ENCODE measurements at places on chromosomes 11 and 22. TPM values are rescaled to one million over a fixed set of nuclear protein-coding genes. Genes with fewer than 3 reads are reported as not detected.
A peak's percentile ranks its signal among the peaks of the same experiment; 100 is the strongest.

DNA sequence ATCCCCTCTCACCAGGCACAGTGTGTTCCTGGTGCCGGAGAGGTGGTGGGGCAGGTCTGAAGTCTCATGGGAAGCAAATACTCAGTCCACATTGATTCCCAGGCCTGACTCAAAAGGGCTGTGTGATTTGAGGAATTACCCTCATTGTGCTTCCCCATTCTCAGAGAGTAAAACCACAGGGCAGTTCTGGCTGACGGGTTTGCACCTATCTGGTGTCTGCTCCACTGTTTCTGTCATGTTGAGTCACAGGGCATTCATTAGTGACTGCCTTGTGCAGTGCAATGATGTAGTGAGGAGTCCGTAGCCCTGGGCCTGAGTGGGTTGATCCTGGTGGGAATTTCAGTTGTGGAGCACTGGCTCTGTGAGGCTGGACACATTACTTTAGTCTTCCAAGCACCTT is 85.2 kb upstream of the ARHGAP20 start:
- no peak for DNase-seq

DNA sequence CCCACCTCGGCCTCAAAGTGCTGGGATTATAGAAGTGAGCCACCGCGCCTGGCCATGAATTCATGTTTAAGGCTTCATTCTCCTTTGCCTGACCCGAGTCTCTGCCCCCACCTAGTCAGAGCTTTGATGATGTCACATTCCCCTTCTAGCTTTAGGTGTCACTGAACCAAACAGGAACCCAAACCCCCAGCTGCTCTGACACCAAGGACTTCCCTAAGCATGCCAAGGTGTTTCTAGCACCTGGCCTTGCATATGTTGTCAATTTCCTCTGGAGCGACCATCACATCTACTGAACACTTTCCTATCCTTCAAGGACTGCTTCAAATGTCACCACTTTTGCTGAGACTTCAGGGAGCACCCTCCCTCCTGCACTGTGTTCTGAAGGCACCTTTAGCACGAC is 2.3 kb downstream of the F2 start:
- no peak for DNase-seq

DNA sequence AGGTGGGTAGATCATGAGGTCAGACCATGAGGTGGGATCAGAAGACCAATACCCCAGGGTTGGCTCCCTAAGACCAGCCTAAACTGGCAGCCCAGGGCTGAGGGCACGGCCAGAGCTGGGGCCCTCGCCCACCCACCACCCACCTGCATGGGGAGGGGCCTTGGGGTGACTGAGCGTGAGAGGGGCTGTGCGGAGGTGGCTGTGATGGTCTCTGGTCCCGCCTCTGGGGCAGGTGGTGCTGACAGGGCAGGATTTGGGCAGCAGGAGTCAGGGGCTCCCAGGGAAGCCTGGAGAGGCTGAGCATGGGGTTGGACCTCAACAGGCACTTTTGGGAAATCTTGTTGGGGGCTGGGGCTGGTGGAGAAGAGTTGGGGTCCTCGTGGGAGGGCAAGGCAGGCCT is 39.8 kb upstream of the MUC5AC start:
- DNase-seq = no peak

- peak; percentile 38 for DNase-seq
Measured at GRCh38 chr11:111598559-111598958, 3.7 kb upstream of the SIK2 start.

- no peak for DNase-seq
Measured at GRCh38 chr11:57982776-57983175, 40.9 kb upstream of the OR9Q1 start.

DNA sequence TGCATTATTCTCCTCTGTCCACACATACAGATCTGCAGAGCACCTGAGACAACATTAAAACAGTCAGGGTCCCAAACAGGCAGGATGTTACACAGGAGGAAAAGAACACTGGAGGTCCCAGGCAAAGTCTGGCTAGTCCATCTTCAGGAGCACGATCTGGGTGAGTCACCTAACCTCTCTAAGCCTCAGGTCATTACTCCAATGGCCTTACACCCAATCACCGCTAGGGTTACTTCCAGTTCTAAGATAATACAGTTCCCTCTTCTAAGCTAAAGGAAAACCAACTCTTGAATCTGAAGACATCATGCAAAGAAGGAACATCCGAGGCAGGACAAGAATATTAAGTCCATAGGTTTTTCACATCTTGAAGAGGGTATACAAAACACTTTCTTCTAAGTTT is 24.5 kb downstream of the ASCC2 start:
- no peak for DNase-seq

GRCh38 chr11:121467471-121467870 is 14.7 kb upstream of the SORL1-AS1 start:
- DNase-seq = no peak

DNA sequence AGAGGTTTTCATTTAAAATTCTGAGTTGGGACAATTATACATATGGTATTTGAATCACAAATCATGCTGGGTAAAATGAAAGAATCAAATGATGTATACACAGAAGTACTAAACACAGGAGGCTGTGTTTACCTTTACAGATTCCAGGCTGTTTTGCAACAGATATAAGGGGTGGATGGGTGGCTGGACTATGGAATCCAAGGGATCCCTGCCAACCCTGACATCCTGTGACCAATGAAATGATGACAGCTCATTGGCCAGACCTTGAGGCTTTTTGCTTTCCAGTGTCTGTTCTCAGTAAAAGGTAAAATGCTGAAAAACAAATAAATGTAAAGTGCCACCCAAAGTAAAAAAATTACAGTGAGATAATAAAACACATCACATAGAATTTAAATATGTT is 3.3 kb upstream of the DDI1 start:
- no peak for DNase-seq

DNA sequence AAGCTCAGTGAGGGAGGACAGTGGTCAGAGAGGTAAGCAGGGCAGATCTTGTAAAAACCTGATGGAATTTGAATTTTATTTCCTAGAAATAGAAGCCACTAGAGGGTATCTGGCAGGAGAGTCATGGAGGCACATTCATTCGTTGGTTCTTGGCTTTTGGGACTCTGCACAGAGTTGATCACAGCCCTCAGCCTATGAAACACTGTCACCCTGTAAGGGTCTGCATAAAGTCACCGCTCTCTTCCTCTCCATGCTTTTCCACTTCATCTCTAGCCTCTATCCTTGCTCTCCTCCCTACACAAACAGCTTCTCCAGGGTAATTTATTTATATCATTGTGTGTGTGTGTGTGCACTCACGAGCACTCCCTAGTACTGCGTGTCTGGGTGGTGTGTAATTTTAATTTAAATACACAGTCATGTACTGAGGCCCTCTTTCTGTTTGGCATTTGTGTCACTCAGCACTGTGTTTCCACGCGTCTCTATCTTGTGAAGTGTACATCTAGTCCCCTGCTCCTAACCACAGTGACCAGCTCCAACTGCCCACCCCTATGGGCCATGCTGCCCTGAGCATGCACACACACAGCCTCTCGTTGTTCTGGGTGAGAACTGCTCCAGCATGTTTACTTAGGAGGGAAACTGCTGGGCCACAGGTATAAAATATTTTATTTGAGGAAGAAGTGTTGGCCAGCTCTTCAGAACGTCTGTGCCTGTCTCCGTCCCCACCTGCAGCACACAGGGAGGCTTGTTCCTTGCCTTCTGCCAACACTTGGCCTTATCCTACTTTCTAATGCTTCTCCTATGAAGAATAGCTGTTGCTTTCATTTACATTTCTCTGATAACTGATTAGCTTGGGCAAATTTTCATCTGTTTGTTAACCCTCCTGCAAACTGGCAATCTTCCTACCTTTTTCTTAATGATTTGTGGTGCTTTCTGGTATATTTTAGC is 4.5 kb downstream of the KCNQ1OT1 start:
- DNase-seq = no peak

DNA sequence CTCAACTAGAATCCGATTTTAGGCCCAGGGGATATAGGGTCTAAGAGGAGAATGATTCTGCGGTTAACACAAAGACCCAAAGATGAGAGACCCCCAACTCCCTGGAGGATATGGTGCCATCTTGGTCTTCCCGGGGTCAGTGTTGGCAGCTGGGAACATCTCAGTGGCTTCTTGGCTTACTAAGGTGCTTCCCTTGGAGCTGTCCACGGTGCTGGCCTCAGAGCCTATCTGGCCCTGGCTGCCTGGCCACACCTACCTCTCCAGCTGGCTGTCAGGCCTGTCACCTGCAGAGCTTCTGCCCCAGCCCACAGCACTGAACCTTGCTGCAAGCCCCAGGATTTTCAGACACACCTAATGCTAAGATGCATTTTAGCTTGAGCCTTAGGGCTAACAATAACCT is 70.7 kb upstream of the THY1 start:
- DNase-seq = no peak

DNA sequence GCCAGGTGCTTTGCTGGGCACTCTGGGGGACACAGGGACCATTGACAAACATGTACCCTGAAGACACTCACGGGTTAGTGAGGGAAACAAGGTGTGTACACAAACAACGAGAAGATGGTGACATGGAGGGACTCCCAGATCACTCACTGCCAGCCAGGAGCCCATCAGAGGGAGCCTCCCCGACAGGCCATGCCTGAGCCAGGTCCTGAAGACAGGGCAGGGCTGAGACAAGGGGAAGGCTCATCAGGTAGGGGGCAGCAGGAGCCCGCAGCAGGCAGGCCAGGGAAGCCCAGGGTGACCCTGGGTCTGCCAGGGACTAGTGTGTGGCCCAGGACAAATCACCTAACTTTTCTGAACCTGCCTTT is 127.9 kb downstream of the BUD13 start:
- no peak for DNase-seq

DNA sequence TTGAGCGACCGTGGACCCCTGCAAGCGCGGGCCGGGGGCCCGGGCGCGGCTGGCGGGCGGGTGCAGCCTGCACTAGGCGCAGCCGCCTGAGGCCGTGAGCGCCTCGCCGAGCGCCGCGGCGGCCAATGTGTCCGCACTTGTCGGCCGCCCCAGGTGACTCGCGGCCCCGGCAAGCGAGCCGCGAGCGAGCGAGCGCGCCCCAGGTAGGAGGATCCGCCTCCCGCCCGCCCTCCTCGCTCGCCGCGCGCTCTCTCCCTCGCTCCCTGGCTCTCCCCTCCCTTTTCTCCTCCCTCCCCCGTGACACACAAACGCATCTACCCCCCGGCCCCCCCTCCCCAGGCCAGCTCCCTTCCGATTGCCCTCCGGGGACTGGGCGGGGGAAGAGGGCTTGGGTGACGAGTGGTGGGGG is at the start of gene WNT7B:
WNT7B (minus strand) TSS at position 160 of the 409 bp plus-strand sequence. CDS start 408 bp downstream, outside the sequence.
- no peak for DNase-seq

- peak; percentile 75 for DNase-seq
Measured at GRCh38 chr11:47257517-47258316, at the start of gene NR1H3. NR1H3 (plus strand) TSS chr11:47257996; CDS start chr11:47259217, 1,221 bp downstream.

DNA sequence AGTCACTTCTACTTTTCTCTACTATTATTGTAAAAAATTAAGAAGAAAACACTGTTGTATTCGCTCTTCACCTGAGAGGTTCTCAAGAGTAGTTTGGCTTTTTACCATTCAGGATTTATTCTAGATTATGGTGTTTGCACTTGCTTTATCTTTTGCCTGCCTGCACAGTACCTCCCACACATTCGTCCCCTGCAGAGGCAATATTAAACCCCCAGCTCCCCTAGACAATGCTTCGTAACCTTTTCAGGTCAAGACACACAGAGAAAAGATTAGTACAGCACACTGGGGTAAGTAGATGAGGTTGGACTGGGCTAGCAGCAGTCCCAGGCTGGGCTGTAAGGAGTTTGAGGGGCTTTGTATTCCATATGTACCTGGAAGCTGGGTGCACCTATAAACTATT is 62.4 kb downstream of the TNRC6B start:
- no peak for DNase-seq

DNA sequence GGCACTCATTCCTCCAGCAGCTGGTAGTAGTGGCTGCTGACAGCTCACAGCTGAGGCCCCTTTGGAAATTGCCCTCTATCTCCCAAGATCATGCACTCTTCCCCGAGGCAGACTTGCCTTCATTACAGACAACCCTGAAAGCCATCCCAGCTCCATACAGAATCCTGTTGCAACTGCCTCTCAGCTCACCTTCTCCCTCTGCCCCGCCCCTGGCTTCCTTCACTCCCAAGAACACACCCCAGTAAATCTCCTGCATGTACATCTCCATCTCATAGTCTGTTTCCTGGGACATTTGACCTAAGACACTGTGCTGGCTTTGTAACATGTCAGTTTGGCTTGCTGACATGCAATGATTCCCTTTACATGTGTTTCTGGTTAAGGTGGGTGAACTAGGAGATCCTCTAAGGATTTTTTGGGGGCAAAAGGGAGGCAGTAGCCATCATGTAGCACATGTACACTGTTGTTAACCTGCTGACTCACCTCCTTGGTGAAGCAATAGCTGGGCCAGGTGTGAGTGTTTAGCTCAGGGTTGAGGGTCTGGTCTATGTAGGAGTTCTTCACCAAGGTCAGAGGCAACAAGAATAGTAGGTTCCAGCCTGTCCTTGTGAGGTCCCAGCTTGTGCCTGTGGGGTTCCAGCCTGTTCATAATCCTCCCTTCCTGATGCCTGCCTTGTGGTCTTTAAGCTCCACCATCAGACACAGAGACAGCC is 179.6 kb downstream of the CSNK2A3 start:
- no peak for DNase-seq

DNA sequence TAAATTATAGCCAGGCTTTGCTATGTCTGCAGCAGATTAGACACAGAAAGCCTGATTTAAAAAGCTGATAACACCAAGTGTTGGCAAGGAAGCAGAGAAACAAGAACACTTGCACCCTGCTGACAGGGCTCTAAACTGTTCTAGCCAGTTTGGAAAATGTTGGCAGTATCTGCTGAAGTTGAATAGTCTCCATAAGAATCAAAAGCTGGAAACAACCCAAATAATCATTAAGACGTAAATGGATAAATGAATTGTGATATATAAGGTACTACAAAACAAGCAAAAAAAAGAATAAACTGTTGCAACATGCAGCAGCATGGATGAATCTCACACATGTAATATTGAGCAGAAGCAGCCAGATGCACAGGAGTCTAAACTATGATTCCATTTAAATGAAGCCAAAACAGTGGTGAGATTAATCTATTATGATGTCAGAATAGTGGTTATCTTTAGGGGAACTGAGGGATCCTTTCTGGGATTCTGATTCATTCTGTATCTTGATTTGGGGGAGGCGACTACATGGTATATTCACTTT is 40.4 kb upstream of the ADORA2A start:
- no peak for DNase-seq

GRCh38 chr11:57901756-57902155 is 121.9 kb upstream of the OR9Q1 start:
- no peak for DNase-seq

GRCh38 chr11:100830978-100831732 is 144.1 kb downstream of the ARHGAP42 start:
- peak; percentile 38 for DNase-seq

GRCh38 chr11:104531075-104531474 is 367.1 kb upstream of the PDGFD start:
- DNase-seq = no peak

- no peak for DNase-seq
Measured at GRCh38 chr11:96624126-96624525, 234.3 kb downstream of the JRKL start.

HOATZ gene
- not detected for polyA plus RNA-seq

CABP4 gene
- 0.57 TPM for polyA plus RNA-seq

OR52I2 gene
- polyA plus RNA-seq = not detected

NPAS4 gene
- polyA plus RNA-seq = not detected

PANX3 gene
- not detected for polyA plus RNA-seq

SMIM35 gene
- not detected for polyA plus RNA-seq

Data from heart left ventricle (tissue), 16 donors.